ENCODE measurements at places on chromosomes 3 and 15. TPM values are rescaled to one million over a fixed set of nuclear protein-coding genes. Genes with fewer than 3 reads are reported as not detected.

Gene PROK2
- 3.1 TPM for total RNA-seq

Gene CCDC66
- total RNA-seq: 40.8 TPM

Gene ZNF592
- total RNA-seq: 39.7 TPM

Gene MYO5C
- 1.3 TPM for total RNA-seq

Gene PLA2G4E
- 0.05 TPM for total RNA-seq

Gene OXTR
- total RNA-seq: 1.4 TPM

Gene NEK10
- total RNA-seq: 0.70 TPM

Gene GOLGA6L24
- not detected for total RNA-seq

- H3K27ac ChIP-seq: no peak overlapping the region
- DNase-seq: no peak
- no peaks in the 10 kb centered on the region for H3K36me3 ChIP-seq
- peaks cover 2% of the 10 kb centered on the region for H3K27me3 ChIP-seq
Measured at GRCh38 chr3:54146506-54147239, 24.3 kb downstream of the CACNA2D3 start.

GRCh38 chr15:59401824-59402569 lies 29.3 kb upstream of the MYO1E start:
- peaks cover 29% of the 10 kb centered on the region for H3K27me3 ChIP-seq
- H3K4me3 ChIP-seq: no peak overlapping the region
- no peaks in the 10 kb centered on the region for H3K36me3 ChIP-seq
- no peak for DNase-seq
- H3K4me1 ChIP-seq: peaks cover 2% of the 10 kb centered on the region

DNA sequence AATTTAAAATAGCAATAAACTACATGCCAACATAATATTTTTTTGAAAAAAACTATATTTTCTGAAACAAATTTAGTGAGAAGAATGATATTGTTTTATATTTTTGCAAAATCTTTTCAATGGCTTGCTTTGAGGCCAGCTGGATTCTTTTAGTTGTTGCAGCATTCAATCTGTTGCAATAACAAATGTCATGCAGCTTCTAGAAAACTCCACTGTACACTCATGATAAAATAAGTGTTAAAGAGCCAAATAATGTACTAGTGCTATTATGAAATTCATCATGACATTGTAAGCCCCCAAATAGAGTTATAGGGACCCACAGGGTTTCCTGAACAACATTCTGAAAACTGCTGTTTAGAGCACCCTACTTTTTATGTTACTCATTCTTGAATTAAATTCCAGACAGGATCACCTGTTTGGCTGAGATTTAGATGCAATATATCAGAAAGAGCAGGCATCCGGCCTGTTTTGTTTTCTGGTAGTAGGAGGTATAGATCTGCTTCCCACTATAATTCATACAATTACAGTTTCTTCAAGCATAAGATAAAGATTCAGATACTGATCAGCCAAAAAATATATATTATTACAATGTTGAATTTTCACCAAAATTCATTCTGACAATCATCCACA lies 703.0 kb upstream of the ZNF385D start:
- no peak for DNase-seq
- H3K36me3 ChIP-seq: no peaks in the 10 kb centered on the region
- no peaks in the 10 kb centered on the region for H3K27me3 ChIP-seq

GRCh38 chr3:130925628-130926027 lies 31.7 kb downstream of the ATP2C1 start:
- no peak overlapping the region for H3K4me3 ChIP-seq
- no peaks in the 10 kb centered on the region for H3K27me3 ChIP-seq
- no peak for DNase-seq
- H3K36me3 ChIP-seq: peaks cover 41% of the 10 kb centered on the region

DNA sequence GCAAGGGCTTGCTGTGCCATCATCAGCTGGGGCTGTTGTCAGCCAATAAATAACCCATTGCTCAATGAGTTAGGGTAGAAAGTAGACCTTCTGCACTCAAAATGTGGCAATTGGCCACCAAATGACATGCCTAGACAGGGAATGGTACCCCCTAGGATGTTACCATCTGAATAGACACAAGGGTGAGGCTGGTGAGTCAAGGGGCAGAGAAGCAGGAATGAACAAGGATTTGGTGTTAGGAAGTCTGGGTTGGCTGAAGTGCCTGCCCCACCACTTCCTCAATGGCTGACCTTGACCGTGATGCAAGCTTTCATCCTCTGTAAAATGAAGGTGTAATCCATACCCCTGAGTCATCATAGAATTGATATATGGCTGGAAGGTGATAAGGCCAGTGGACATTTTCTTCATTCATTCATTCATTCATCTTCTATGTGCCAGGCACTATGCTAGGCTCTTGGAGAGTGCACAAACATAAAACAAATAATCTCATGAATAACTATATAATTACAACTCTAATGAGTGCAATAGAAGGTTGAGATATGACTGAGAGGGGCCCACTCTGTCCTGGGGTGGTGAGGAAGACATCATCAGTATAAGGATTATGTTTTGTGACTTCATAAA lies 4.4 kb upstream of the CA12 start:
- H3K36me3 ChIP-seq: no peaks in the 10 kb centered on the region
- peaks cover 11% of the 10 kb centered on the region for H3K4me1 ChIP-seq
- DNase-seq: no peak
- no peak overlapping the region for H3K4me3 ChIP-seq
- H3K27ac ChIP-seq: no peak overlapping the region
- H3K27me3 ChIP-seq: peaks cover 61% of the 10 kb centered on the region

GRCh38 chr3:194736896-194737600 lies 51.4 kb downstream of the FAM43A start:
- no peak overlapping the region for H3K4me3 ChIP-seq
- DNase-seq: no peak
- H3K27me3 ChIP-seq: peaks cover 36% of the 10 kb centered on the region

DNA sequence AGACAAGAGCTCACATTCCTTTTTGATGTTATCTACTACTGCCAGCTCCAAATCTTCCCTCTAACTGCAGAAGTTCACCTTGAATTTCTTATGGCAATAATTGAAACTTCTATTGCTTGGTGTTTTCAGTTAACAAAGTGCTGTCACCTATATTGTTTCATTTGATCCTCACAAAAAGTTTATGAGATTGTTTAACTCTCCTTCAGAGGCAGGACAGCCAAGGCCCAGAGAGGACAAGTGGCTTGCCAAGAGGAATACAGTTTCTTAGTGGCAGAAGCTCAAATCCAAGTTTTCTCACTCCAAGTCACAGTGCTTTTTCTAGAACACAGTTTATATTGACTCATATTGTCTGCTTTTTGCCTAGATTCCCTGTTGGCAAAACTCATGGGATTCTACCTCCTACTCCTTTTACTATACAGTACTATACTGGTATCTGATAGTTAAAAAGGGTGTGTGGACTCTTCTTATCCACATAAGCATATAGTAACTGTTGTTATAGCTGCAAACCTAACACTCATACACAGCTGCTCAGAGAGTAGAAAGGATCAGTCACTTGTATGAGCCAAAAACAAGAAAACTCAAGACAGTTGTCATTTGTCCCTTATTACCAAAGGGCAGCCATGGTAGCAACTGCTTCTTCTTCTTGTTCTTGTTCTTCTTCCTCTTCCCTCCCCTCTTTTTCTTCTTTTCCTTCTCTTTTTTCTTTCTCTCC lies 15.9 kb downstream of the TM4SF4 start:
- no peaks in the 10 kb centered on the region for H3K36me3 ChIP-seq
- DNase-seq: no peak
- no peaks in the 10 kb centered on the region for H3K4me1 ChIP-seq

DNA sequence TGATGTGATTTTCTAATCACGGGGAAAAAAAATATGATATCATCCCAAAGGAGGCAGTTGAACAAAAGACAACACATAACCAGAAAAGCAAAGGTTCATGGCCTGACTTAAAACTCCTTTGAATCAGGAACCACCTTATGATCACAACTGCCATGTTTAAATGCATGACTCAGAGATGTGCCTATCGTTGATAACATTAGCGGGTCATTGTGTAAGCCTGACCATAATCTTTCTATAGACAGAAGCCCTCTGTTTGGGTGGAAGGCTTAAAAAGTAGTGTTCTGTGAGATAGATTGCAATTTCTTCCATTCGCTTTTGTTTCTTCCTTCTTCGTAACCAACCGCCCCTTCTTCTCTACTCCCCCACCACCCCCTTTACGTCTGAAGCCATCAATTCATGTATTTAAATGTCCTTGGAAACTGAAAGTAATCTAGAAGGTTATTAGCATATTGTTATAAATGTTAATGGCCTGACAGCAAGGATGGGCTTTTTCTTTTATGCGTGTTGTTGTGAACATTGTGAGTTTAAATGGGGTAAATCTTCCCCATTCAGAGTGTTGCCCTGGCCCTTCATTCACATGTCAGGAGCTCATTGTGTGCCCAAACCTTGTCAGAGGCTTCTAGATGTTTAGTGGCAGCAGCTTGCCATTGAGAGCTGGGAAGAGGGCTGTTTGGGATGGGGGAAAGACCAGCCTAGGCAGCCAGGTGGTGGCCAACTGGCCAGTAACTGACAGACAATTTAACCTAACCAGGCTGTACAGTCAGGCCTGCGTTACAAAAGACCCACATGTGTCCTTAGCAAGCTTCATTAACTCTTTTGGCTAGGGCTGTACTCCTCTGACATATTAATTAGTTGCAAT lies 64.5 kb downstream of the EPHA3 start:
- H3K4me1 ChIP-seq: no peaks in the 10 kb centered on the region
- H3K36me3 ChIP-seq: no peaks in the 10 kb centered on the region
- DNase-seq: no peak
- H3K27me3 ChIP-seq: no peaks in the 10 kb centered on the region

GRCh38 chr3:53161450-53161819 lies 426 bp downstream of the PRKCD start:
- DNase-seq: no peak
- no peaks in the 10 kb centered on the region for H3K36me3 ChIP-seq
- peaks cover 30% of the 10 kb centered on the region for H3K27me3 ChIP-seq
- H3K4me3 ChIP-seq: peak overlapping the region; percentile 74

DNA sequence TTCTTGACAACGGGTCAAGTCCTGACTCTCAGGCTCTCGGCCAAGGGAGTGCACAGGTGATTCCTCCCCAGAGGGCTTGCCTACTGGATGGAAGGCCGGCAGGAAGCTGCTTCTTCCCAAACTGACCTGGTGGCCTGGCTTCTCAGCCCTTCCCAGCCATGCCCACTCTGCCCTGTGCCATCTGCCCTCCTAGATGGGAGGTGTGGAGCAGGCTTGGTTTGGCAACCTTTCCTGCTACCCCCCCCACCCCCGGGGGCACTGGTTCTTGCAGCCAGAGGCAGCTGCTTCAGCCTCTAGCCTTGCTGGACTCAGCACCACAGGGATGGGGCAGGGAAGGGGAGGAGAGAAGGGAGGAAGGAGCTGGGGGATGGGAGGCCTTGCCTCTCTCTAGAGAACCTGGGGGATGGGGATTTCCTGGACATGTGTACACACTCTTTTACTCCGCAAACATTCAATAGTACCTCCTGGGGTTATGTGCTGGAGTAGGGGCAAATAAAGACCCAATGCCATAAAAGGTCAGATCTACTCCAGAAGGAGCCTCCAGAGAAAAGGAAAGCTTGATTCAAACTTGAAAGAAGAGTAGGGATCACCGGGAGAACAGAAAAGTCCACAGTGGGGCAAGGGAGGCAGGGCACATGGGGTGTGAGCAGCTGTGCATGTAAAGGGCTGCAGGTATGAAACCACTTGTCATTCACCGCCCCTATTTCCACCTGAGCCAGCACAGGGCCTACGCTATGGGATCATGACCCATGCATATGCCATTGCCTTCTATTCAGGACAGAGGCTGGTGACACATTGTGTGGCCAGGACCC lies 4.2 kb upstream of the DAPK2 start:
- no peak overlapping the region for H3K4me3 ChIP-seq
- peaks cover 8% of the 10 kb centered on the region for H3K4me1 ChIP-seq
- no peak overlapping the region for H3K27ac ChIP-seq
- H3K27me3 ChIP-seq: peaks cover 17% of the 10 kb centered on the region
- DNase-seq: no peak
- H3K36me3 ChIP-seq: no peaks in the 10 kb centered on the region

DNA sequence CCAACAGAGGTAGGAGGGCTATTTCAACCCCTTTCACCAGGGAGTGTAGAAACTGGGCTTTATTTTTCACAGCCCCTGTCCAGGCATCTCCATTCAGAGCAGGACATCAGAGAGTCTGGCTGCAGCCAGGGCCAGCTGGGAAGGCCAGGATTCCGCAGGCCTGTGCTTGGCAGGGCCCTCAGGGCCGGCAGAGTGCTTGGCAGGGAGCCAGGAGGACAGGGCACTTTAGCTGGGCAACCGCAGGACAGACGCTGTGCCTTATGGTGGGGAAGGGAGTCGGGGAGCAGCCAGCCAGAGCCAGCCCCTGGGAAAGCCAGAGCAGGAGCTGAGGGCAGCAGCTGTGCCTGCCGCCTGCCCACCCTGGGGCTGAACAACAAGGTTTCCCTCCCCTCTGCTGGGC lies 34.5 kb upstream of the IQCF6 start:
- peaks cover 16% of the 10 kb centered on the region for H3K4me1 ChIP-seq
- H3K27me3 ChIP-seq: peaks cover 34% of the 10 kb centered on the region
- no peak for DNase-seq
- no peak overlapping the region for H3K4me3 ChIP-seq
- H3K27ac ChIP-seq: no peak overlapping the region

- H3K4me3 ChIP-seq: no peak overlapping the region
- no peaks in the 10 kb centered on the region for H3K27me3 ChIP-seq
- DNase-seq: no peak
- H3K27ac ChIP-seq: peak overlapping the region; percentile 26
Measured at GRCh38 chr3:47612178-47612577, 33.5 kb upstream of the CSPG5 start.

DNA sequence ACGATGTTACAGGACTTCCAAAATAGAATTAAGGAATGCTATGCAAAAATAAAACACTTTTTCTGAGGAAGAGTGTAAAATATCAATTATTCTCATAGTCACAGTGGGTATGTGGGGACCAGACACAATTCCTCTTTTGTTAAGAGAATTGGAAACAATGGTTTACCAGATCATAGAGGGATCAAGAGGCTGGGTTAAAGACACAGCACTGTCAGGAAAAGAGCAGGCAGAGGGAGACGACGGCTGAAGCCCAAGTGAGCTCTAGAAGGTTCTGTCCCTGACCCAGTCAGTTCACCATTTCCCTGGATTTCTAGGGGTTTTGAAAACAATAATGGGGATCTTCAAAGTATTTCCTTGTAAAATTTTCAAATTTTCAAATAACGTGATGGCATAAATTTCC lies 54.0 kb upstream of the POLR2M start:
- peaks cover 17% of the 10 kb centered on the region for H3K4me1 ChIP-seq
- H3K27ac ChIP-seq: no peak overlapping the region
- H3K4me3 ChIP-seq: no peak overlapping the region

- H3K36me3 ChIP-seq: no peaks in the 10 kb centered on the region
- DNase-seq: no peak
- H3K4me1 ChIP-seq: no peaks in the 10 kb centered on the region
- H3K4me3 ChIP-seq: no peak overlapping the region
Measured at GRCh38 chr15:34783991-34784390, 11.4 kb downstream of the ACTC1 start.

DNA sequence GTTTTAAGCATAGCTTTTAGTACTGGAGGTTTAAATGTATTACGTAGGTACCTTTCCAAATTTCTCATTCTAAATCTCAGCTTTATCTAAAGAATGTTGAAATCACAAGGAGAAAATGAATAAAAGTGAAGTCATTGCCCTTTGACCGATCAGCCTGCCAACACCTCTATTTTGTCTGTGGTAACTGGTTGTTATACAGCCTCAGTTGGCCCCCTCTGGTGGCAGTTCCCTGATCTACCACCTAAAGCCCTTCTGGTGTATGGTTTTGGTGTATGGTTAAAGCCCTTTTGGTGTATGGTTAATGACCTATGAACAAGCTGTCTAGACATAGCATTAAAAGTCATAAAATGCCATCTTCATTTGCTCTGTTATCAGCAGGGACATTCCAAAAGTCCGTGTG lies 378.2 kb upstream of the AZI2 start:
- H3K4me1 ChIP-seq: no peaks in the 10 kb centered on the region
- no peaks in the 10 kb centered on the region for H3K36me3 ChIP-seq
- DNase-seq: no peak
- H3K27ac ChIP-seq: no peak overlapping the region

- peaks cover 1% of the 10 kb centered on the region for H3K36me3 ChIP-seq
- no peak overlapping the region for H3K4me3 ChIP-seq
Measured at GRCh38 chr3:39804951-39805350, 4.5 kb upstream of the MYRIP start.

All from activated CD8-positive, alpha-beta memory T cell treated with anti-CD3 and anti-CD28 coated beads, Interleukin-2, amount 10 ng/mL, durations not matched to agents 7 days and 5 days (primary cell).